ENCODE measurements at places on chromosomes 6 and 20.

- no peak for DNase-seq
These were observed 3.9 kb upstream of the CST9 start for GRCh38 chr20:23609486-23610109.

- DNase-seq: no peak
These were observed 177.1 kb upstream of the MAP3K7 start for GRCh38 chr6:90764001-90764400.

DNA sequence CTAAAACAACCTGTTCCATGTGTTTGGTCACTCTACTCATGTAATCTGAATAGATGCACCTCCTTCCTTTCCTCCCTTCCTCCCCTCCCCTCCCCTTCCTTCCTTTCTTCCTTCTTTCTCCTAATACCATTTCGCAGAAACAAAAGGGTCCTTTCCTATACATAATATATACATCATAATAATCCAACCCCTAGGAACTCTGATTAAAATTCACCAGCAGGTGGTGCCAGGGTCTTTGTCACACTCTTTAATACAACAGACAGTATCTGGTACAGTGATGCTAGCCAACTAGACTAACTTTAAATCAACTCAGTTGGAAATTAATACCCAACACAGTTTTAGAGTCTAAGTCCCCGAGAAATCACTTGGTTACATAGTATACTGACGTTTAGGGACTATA lies 181.2 kb upstream of the SHLD1 start:
- peak; percentile 71 for DNase-seq

GRCh38 chr20:40476461-40476860 lies 212.6 kb downstream of the MAFB start:
- no peak for DNase-seq

DNA sequence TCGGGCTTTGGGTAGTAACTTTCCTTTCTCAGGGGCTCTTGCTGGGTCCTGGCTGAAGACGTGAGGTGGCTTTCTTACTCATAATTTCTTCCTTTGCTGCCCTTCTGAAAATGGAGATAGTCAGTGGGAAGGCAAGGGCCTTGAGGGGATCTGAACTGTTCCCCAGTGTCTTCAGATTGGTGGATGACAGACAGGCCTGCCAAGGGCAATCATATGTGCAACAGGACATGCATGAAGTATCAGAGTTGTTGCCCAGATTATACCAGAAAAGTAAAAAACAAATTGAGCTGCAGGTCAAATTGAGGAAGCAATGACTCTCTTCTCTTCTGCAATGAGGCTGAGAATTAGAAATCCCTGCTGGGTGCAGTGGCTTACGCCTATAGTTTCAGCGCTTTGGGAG lies 71.6 kb upstream of the PAX1 start:
- no peak for DNase-seq

DNA sequence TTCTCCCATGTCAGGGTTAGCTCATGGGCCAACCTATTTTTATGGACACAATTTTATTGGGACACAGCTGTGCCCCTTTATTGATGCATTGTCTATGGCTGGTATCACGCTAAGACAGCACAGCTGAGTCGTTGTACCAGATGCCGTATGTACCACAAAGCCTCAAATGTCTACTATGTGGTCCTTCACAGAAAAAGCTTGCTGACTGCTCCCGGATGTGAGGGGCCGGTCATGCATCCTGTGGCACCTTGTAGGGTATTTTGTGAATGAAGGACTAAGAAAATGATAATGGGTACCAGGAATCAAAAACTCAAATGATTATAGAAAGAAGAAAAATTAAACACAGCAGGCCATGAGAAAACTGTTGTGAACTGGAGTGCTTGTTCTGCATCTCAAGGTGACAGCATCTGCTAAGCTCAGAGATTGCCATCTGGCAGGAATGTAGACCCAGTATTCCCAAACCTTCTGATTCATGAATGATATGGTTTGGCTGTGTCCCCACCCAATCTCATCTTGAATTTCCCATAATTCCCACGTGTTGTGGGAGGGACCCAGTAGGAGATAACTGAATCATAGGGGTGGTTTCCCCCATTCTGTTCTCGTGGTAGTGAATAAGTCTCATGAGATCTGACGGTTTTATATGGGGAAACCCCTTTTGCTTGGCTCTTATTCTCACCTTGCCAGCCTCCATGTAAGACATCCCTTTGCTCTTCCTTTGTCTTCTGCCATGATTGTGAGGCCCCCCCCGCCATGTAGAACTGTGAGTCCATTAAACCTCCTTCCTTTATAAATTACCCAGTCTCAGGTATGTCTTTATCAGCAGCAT lies 248.5 kb downstream of the TSHZ2 start:
- no peak for DNase-seq

- no peak for DNase-seq
These were observed 43.0 kb downstream of the F13A1 start for GRCh38 chr6:6277413-6277812.

DNA sequence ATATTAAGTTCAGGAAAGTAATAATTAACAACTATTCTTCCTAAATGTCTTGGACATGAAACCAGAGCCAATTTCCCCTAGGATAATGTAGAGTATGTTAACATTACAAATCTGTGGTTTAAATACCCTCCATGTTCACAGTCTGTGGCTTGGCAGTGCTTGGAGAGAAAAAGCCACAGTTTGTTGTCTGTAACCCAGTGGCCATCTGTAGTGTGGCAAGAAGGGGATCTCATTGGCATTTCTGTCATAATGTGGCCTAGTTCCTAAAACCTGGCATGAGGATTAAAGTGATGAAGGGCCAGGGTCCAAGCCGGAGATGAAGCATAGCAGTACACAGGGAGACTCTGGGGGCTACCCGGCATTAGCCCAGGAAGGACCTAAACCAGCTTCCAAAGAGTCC lies 31.2 kb downstream of the SYNE1 start:
- DNase-seq: no peak

GRCh38 chr6:67863346-67863745 lies 771.7 kb upstream of the ADGRB3 start:
- no peak for DNase-seq

DNA sequence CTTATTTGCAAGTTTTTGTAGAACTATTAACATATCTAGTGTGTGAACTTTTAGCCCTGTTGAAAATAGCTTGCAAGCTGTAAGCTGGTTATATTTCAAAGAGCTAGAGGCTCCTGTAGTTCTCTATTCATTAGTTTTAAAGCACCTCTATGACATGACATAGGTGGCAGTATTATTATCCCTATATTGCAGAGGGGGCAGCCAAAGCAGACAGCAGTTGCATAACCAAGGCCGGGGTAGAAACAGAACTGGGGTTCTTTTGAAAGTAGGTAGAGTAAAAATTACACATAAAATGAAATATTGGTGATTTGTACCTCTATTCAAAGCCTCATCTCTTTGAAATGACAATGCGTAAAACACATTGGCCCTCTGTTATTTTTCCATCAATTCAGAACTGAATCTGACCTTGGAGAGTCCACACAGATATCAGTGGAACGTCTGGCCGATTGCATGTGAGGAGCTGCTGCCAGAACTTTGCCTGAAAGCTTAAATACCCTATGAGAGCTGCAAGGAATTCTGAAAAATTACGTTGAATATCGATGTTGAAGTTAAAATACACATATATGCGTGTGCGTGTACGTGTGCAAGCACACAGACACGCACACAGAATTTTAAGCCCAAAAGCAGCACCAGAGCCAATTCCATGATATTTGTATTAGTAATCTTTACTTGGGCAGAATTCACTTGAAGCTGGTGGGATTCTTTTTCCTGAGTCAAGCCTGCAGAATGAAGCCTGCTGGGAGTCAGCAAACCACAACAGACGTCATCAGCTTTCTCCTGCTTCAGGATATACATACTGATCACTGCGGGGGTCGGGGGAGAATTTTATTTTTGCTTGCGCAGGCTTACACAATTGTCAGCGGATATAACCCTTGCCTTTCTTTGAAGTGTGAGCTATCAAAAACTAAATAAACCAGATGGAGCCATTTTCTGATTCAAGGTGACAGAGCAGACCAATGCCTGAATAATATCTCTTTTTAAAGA lies 163.2 kb downstream of the PDE7B start:
- DNase-seq: no peak

DNA sequence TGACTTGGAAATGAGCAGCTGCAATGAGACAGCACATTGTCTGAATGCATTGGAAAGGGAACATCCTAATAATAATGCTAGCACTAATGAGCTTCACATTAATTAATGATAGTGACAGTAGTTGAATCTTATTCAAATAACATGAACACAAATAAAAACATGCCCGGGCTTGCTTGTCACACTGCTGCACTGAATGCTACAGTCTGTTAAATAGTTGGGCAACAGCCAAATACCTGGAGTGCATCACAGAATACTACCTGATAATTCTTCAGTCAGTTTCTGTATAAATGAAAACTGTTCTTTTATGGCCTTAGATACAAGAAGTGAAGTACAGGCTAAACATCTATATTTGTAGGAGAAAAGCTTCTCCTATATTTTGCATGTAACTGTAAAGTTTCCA lies 458.7 kb downstream of the RNF144B start:
- no peak for DNase-seq

- DNase-seq: no peak
These were observed 158.6 kb downstream of the GJA1 start for GRCh38 chr6:121594053-121594452.

GRCh38 chr6:35388030-35388429 lies 45.7 kb downstream of the PPARD start:
- DNase-seq: no peak

GRCh38 chr6:165618241-165618640 lies 44.8 kb downstream of the PDE10A start:
- no peak for DNase-seq

- no peak for DNase-seq
These were observed 36.0 kb downstream of the KCNK5 start for GRCh38 chr6:39193201-39193791.

DNA sequence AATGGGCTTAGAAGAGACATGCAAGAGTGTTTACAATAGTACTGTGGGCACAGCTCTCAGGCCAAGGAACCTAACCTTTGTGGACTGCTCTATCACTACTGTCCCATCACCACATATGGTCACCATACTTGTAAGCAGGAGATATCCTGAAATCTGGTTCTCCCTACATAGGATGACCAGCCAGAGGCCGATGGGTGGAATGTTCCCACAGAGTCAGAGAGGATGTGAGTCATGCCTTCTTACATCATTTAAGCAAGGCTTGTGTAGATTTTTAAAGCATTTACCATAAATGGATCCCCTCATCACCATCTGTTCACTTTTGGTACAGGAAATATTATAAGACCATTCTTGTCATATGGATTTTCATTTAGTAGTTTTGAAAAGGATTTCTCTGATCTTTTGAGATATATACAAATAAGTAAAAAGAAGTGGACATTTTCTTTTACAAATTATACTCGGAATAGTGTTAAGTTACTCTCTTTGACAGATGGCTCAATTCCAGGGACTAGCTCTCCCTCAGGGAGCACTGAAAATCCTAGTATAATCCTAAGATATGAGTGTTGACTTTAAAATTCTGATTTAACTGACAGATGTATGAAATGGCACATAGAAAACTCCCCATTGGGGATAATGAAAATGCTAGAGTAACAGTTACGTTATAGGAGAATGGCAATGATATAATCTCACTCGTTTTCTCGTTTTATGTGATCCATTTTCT lies 6.6 kb downstream of the HTR1B start:
- DNase-seq: no peak

DNA sequence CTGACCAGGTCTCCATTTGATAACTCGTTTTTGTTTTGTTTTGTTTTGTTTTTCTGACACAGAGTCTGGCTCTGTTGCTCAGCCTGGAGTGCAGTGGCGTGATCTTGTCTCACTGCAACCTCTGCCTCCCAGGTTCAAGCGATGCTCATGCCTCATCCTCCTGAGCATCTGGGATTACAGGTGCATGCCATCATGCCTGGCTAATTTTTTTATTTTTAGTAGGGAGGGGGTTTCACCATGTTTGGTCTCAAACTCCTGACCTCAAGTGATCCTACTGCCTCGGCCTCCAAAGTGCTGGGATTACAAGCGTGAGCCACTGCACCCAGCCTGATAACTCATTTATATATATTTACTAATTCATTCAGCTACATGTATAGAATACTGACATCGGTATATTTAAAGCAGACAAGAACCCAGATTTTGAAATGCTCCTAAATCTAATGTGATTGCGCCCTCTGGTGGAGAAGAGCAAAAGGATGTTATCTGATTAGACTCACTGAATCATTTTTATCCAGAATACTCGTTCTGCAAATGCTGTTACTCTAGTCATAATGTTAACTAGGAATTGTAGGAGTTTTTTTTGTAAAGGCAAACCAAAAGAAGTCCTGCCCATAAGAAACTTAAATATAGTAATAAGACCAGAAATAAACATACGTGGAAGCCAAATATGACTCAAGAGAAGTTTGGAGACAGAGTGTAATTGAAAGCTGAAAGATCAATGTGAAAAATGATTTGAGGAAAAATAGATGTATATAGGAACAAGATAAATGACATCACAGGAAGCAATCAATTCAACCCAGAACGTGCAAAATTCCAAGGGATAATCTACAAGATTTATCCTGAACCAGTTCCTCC lies 5.3 kb upstream of the COL12A1 start:
- DNase-seq: no peak

- DNase-seq: no peak
These were observed 118.1 kb downstream of the SYNDIG1 start for GRCh38 chr20:24587384-24588046.

GRCh38 chr20:57114290-57115005 lies 152.0 kb downstream of the BMP7 start:
- DNase-seq: no peak

- DNase-seq: no peak
These were observed 904.5 kb upstream of the EPHA7 start for GRCh38 chr6:94323853-94324252.

GRCh38 chr6:158506601-158507000 lies 53.3 kb upstream of the TMEM181 start:
- no peak for DNase-seq

DNA sequence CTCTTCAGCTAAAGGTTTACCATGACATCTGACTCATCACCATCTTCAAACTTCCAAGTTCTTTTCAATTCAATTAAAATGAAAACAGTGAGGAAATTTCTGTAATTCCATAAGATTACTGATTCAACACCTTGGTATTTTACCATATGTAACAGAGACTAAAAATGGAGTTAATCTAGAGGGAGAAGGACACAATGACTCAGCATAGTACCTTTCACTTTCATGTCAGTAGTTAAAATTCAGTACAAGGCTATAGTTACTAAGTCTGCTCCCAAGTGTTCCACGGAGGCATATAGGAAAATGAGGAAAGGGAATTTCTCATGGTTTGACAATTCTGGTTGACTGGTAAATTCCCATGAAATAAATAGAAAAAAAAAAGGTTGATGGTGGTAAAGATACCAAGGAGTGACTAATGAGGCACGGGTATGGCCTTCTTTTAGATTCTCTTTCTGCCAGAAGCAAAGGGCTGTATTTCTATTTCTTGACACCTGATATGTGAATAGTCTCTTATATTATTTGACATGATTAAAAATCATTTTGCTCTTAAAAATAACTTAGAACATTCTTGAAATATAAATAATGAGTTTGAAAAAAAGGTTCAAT lies 526.7 kb upstream of the ADGRB3 start:
- DNase-seq: no peak

- no peak for DNase-seq
These were observed 423.5 kb downstream of the MEI4 start for GRCh38 chr6:78076371-78076770.

DNA sequence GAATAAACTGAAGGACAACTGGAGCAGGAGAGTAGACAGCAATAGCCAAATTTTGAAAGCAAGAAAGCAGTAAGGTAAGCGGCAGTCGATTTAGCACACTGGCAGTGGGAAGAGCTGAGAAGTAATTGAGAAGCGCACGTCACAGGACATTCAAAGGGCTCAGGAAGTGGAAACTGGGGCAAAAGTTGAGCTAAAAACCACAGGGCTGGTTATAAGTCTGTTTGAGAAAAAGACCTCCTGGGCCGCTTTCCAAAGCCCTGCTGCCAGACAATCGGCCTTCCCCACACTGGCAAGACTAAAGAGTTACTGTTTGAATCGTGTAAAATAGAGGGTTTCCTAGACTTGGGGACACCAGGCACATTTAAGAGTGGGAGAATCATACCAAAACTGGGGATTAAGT lies 161.4 kb downstream of the DNAH8 start:
- DNase-seq: peak; percentile 62

All from activated effector memory CD4-positive, alpha-beta T cell treated with anti-CD3 and anti-CD28 coated beads, Interleukin-2, amount 50 U/mL, for 16 hours (primary cell).